ENCODE measurements at places on chromosomes 2 and 18.

DNA sequence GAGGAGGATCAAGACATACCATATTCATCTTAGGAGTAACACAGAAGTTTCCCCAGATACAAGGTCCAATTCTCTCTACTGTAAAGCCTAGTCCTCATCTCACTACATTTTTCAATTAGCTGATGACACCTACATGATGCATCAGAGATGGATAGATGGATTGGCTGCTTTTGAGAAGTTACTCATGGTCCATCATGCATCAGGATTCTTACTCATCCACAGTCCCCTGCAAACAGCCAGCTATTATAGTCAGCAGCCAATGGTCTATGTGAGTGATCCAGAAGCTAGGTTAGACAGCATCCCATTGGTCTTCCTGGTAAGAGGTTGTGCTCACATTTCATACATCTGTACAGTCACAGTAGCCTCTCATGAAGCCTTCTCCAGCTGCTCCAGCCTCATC lies 154.5 kb upstream of the NRP2 start:
- DNase-seq = no peak

- peak; percentile 38 for DNase-seq
Measured at GRCh38 chr18:23662309-23663263, at the start of gene ANKRD29. ANKRD29 (minus strand) TSS chr18:23662911; CDS start chr18:23662730, 181 bp downstream.

DNA sequence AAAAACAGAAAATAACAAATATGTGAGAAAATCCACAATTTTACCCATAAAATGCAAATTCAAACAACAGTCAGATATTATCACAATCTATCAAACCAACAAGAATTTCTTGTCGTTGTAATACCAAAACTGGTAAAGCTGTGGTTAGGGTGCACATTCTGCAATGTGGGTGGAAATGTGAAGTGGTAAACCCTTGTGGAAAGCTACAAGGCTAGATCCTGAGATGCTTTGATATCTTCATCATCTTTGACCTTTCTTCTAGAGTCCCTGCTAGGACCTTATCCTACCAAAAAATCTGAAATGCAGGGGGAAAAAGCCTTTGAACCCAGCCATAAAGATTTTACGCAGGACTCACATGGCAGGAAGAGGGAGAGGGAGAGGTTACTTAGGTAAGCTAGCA lies 17.2 kb upstream of the ATG16L1 start:
- DNase-seq = no peak

- peak; percentile 89 for DNase-seq
Measured at GRCh38 chr2:219541611-219542180, 1.9 kb downstream of the CHPF start.
